Sigmoid colon (tissue), 7 donors: ENCODE measurements at places on chromosomes 12 and 14.

GRCh38 chr12:51001799-51002198 lies 24.4 kb downstream of the SLC11A2 start:
- no peak overlapping the region for H3K4me3 ChIP-seq
- DNase-seq, result no peak
- no peak overlapping the region for H3K27ac ChIP-seq
- H3K36me3 ChIP-seq, result peaks cover 24% of the 10 kb centered on the region

DNA sequence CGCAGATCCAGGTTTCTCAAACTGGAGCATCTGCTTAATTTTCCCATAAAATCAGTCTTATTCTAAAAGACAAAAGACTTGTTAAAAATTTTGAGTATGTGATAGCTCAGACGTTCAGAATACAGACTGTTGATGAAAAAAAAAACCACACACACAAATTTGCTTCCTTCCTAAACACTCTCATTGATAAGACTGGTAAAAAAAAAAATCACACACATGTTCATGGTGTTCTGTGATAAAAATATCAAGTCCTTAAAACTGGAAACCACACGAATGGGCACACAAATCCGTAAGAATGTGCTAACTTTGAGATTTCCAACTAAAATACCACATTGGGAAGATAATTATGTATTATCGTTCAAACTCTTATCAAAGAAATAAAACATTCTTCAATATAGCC lies 6.7 kb upstream of the ARID4A start:
- H3K27me3 ChIP-seq, result no peaks in the 10 kb centered on the region
- no peak overlapping the region for H3K27ac ChIP-seq
- H3K4me1 ChIP-seq, result no peaks in the 10 kb centered on the region
- no peak overlapping the region for H3K4me3 ChIP-seq

DNA sequence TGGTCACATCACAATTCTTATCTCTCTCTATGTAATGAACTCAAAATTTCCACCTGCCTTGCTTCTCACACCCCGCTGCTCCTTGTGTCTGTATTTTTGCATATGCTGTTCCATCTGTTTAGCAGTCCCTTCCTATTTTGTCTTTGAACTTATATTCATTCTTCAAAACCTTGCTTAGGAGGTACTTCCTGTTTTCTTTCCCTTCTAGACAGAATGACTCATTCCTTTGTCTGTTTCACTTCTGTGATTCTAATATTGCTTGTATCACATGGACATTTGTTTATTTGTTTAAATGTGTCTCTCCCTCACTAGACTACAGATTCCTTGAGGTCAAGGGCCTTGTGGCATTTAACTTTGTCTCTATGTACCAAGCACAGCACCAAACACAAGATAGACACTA lies 424.2 kb downstream of the ETNK1 start:
- H3K36me3 ChIP-seq, result no peaks in the 10 kb centered on the region
- no peak overlapping the region for H3K4me3 ChIP-seq
- no peak for DNase-seq
- no peak overlapping the region for H3K27ac ChIP-seq
- no peaks in the 10 kb centered on the region for H3K27me3 ChIP-seq
- H3K4me1 ChIP-seq, result no peaks in the 10 kb centered on the region

GRCh38 chr14:87866116-87866515 lies 126.9 kb downstream of the GALC start:
- no peaks in the 10 kb centered on the region for H3K36me3 ChIP-seq
- no peak overlapping the region for H3K27ac ChIP-seq
- H3K27me3 ChIP-seq, result no peaks in the 10 kb centered on the region
- no peaks in the 10 kb centered on the region for H3K4me1 ChIP-seq
- no peak overlapping the region for H3K4me3 ChIP-seq

GRCh38 chr14:105261781-105262180 lies 13.4 kb downstream of the BTBD6 start:
- no peaks in the 10 kb centered on the region for H3K4me1 ChIP-seq
- no peaks in the 10 kb centered on the region for H3K36me3 ChIP-seq
- no peaks in the 10 kb centered on the region for H3K27me3 ChIP-seq
- no peak for DNase-seq
- no peak overlapping the region for H3K27ac ChIP-seq

- peak overlapping the region; percentile 69 for H3K27ac ChIP-seq
- H3K27me3 ChIP-seq, result no peaks in the 10 kb centered on the region
- DNase-seq, result no peak
- peaks cover 26% of the 10 kb centered on the region for H3K4me1 ChIP-seq
- H3K36me3 ChIP-seq, result no peaks in the 10 kb centered on the region
These were observed 14.0 kb upstream of the TMTC1 start for GRCh38 chr12:29797565-29798355.

GRCh38 chr12:70467918-70468733 lies 102.0 kb downstream of the KCNMB4 start:
- no peaks in the 10 kb centered on the region for H3K4me1 ChIP-seq
- no peaks in the 10 kb centered on the region for H3K36me3 ChIP-seq
- H3K4me3 ChIP-seq, result no peak overlapping the region
- H3K27ac ChIP-seq, result no peak overlapping the region
